ENCODE measurements at places on chromosomes 7 and 10. TPM values are rescaled to one million over a fixed set of nuclear protein-coding genes. Genes with fewer than 3 reads are reported as not detected.

- no peak for DNase-seq
Measured at GRCh38 chr7:33757050-33757449, 148.3 kb upstream of the BMPER start.

Gene AKR1D1
- total RNA-seq: not detected

Gene RBP3
- not detected for total RNA-seq

GRCh38 chr7:42766782-42767423, 145.0 kb downstream of the C7orf25 start:
- DNase-seq: no peak

Gene MBLAC1
- 2.3 TPM for total RNA-seq

Gene TRIM8
- 50.3 TPM for total RNA-seq

- no peak for DNase-seq
Measured at GRCh38 chr10:20089879-20090278, 273.6 kb downstream of the PLXDC2 start.

DNA sequence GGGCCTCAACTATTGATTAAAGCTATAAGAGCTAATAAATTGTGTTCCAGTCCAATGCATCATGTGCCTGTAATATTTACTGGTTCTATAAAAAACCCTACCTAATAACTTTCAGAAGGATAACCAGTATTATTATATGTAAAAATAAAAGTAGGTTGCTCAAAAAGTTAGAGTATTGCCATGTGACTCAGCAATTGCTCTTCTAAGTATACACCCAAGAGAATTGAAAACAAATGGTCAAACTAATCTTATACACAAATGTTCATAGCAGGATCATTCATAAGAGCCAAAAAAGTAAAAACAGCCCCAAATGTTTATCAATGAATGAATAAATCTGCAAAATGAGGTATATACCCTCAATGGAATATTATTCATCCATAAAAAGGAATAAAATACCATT, 89.5 kb upstream of the TES start:
- DNase-seq: no peak

DNA sequence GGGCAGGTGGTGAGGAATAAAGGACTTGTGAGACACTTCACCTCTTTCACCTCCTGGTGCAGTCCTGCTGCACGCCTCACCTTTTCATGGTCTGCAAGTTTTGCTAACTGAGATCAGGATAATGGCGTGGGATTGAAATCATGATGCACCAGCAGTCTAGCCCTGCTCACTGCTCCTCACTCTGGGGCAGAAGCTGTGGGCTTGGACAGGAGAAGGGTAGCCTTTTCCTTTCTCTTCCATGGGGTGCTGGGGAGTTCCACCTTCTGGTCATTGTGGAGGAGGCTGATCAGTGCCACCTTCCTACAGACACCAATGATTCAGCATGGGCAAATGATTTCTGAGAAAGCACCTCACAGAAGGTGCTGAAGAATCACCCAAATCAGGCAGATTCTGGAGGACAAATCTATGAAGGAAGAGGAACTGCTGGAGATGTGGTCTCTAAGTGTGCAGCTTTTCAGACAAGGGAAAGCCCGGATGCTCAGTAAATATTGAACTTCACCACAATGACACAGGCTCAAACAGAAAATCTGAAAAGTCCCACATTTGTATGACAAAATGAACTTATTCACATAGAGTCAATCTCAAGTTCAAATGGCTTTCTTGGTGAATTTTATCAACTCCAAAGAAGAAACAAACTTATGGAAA, 19.7 kb downstream of the MBL2 start:
- DNase-seq: no peak

Gene PLA2G12B
- total RNA-seq: not detected

Gene FZD8
- 0.45 TPM for total RNA-seq

DNA sequence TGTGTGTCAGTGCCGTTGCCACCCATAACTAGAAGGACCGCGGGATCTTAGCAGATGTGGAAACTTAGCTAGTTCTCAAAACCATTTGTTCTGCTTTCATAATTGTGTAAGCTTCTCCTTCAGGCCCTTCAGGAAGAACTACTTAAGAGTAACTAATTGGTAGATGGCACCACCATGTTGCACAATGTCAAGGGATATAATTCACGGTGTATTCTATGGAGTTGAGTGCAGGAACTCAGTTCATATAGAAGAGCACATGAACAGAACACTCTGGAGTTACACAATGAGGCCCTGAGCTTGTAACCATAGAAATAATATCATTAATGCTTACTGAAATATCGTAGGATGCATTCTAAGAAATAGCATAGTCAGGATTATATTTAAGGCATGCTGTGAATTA, 126.5 kb upstream of the GAD2 start:
- no peak for DNase-seq
